Chondrocyte (in vitro differentiated cells): ENCODE measurements at places on chromosomes 13 and 19. TPM values are rescaled to one million over a fixed set of nuclear protein-coding genes. Genes with fewer than 3 reads are reported as not detected.
A peak's percentile ranks its signal among the peaks of the same experiment; 100 is the strongest.

The SULT2B1 gene
- total RNA-seq: 0.22 TPM in 1 of 3 replicates, not detected in the others

The PARP4 gene
- total RNA-seq: 35.7 to 44.9 TPM (median 35.8 TPM) in 3 replicates

DNA sequence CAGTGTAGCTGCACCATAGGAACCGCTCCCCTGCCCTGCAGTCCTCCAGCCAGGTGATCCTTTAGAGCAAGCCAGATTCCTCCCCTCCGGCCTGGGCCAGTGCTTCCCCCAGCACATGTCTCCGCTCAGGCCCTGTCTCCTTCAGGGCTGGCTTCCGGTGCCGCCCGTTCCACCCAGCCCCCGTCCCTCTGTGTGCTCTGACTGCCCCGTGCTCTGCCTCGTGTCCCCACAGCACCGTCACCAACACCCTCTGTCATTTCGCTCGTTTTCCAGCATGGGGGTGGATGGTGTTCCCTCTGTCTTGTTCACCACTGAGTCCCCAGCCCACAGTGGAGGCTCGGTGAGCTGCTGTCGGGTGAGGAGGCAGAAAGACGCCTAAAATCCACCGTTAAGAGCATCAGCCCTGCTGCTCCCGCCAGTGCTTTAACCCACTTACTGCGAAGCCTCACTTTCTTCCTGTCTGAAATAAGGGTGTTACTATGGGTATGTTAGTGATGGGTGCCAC lies 54.5 kb downstream of the TSSK6 start:
- H3K4me3 ChIP-seq: peak overlapping the region; percentile 29
- H3K27ac ChIP-seq: peak overlapping the region; percentile 94
- no peaks in the 10 kb centered on the region for H3K27me3 ChIP-seq
- DNase-seq: peak; percentile 59
- peaks cover 72% of the 10 kb centered on the region for H3K4me1 ChIP-seq

DNA sequence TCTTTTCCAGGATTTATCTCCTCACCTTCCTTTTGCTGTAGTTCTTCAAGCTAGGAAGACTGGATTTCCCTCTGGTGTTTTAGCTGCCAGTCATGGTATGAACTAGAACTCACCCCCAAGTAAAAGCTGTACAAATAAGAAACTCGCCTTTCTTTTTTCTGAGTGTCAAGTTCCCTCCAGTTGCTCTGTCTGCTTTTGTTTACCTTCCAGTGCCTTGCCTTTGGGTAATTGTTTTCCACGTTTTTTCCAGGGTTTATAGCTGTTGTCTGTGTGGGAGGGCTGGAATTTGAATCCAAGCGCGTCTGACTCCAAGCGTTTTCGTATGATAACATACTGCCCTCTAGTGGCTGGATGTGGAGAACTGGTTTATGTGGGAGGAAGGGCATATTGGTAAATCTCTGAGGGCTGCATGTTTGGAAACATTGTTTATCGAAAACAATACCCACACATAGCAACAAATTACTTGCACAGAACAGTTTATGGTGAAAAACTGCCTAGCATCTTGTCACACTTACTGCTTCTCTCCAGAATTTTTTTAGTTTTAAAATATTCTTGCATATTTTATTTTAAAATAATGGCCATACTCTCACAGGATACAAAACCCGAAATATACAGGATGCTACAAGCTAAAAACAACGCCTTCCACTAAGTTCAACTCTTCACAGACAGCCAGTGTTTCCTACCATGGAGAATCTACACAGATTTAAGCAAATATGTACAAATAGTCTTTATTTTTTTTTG lies 19.2 kb downstream of the RCN3 start:
- peaks cover 4% of the 10 kb centered on the region for H3K4me1 ChIP-seq
- DNase-seq: no peak
- peak overlapping the region; percentile 77 for H3K27ac ChIP-seq
- H3K4me3 ChIP-seq: no peak overlapping the region

DNA sequence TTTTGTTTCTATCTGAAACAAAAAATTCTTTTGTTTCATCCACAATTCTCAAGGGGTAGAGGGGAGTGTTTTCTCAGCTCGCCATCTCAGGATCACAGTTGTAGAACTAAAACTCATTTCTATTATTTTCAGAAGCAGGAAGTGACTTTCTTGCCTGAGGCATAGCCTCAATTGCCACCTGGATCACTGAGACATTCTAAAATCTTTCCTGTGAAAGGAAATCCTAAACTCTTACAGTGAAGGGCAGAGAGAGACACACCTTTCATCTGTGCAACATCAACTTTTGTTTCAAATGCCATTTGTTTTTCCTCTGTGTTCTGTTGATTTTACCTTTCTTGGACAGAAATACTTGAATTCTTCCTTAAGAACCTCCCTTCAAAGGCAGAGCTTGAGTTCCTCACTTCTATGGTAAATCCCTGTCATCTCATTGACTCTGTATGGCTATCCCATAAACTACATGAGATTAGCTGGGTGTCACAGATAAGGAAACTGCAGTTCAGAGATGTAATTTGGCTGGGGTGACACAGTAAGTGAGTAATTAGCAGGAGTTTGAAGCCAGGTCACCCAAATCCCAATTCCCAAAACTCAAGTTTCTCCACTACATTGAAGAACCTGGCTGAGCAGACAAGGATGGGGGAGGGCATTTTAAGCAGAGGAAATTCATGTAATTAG lies 224.4 kb upstream of the HTR2A start:
- no peak overlapping the region for H3K4me3 ChIP-seq
- H3K27me3 ChIP-seq: no peaks in the 10 kb centered on the region
- H3K4me1 ChIP-seq: peaks cover 7% of the 10 kb centered on the region
- no peak for DNase-seq
- no peaks in the 10 kb centered on the region for H3K36me3 ChIP-seq
- no peak overlapping the region for H3K27ac ChIP-seq

GRCh38 chr13:109255141-109255856 lies 531.1 kb downstream of the IRS2 start:
- no peak overlapping the region for H3K4me3 ChIP-seq
- DNase-seq: no peak
- peak overlapping the region; percentile 42 for H3K27ac ChIP-seq
- no peaks in the 10 kb centered on the region for H3K36me3 ChIP-seq
- H3K4me1 ChIP-seq: peaks cover 52% of the 10 kb centered on the region
- H3K27me3 ChIP-seq: no peaks in the 10 kb centered on the region

DNA sequence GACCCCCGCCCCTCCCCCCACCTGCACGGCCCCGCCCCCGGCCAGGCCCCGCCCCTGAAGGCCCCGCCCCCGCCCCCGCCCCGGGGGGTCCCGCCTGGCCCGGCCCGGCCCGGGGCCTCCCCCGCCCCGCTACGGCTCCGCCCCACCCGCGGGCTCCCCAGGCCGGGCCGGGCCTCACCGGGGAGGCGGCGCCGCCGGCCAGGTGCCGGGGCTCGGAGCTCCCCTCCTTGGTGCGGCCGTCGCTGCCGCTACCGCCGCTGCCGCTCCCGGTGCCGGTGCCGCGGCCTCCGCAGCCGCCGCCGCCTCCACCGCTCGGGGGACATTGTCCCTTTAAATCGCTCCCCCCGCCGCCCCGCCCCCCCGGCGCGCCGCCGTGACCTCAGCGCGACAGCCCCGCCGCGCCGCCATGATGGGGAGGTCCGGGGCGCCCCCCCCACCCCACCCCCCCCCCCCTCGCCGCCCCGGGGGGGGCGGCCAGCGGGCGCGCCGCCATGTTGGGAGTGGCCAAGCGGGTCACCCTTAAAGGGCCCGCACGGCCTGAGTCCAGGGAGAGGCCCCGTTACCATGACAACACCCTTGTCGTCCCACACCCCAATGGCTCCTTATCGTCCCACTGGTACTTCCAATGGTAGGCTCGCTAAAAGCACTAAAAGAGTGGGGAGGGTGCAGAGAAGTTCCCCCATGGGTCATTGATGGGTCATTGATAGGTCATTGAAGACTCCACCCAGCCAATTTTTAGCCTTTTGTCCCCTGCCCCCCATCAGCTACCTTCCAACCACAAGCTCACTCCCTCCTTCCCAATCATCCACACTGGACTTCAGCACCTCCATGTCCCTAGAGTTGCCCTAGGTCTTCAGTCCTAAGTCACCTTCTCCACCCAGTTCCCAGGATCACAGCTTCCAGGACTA lies at the start of gene WIZ:
Gene WIZ, minus strand, starts transcription at position 337 of the 908 bp plus-strand sequence. CDS start 1,649 bp downstream, outside the sequence.
- DNase-seq: no peak
- H3K27ac ChIP-seq: peak within 1 kb of the TSS; percentile 78
- H3K4me1 ChIP-seq: peaks cover 20% of the 10 kb centered on the region
- H3K4me3 ChIP-seq: peak within 1 kb of the TSS; percentile 69
- no peaks in the 10 kb centered on the region for H3K36me3 ChIP-seq

- H3K4me1 ChIP-seq: peaks cover 1% of the 10 kb centered on the region
- H3K36me3 ChIP-seq: peaks cover 7% of the 10 kb centered on the region
- H3K27ac ChIP-seq: no peak overlapping the region
- peaks cover 9% of the 10 kb centered on the region for H3K27me3 ChIP-seq
Measured at GRCh38 chr13:42569576-42570344, 4.2 kb upstream of the TNFSF11 start.

- no peaks in the 10 kb centered on the region for H3K36me3 ChIP-seq
- peak; percentile 86 for DNase-seq
- no peaks in the 10 kb centered on the region for H3K4me1 ChIP-seq
- H3K4me3 ChIP-seq: no peak overlapping the region
- H3K27ac ChIP-seq: no peak overlapping the region
Measured at GRCh38 chr13:111521030-111521429, 200.6 kb downstream of the TEX29 start.

The C13orf42 gene
- total RNA-seq: not detected in 3 replicates

DNA sequence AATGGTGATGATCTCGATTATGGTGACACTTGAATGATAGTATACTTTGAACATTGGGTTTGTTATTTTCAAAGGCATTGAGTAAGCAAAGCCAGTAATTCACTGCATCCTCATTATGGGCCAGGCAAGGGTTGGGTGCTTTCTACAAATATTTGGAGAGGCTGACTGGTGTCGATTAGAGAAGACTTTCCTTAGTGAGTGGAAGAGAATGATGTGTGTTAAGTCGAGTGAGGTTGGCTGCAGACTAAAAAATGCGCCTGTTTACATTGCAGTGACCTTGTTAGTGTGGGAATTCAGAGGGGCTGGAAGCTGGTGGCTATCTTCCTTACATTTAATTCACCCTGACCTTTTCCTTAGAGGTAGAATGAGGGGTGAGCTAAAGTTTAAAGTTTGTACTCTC lies 22.4 kb upstream of the RNF113B start:
- H3K27me3 ChIP-seq: no peaks in the 10 kb centered on the region
- no peak for DNase-seq
- no peak overlapping the region for H3K4me3 ChIP-seq
- H3K4me1 ChIP-seq: peaks cover 79% of the 10 kb centered on the region
- no peak overlapping the region for H3K27ac ChIP-seq
- H3K36me3 ChIP-seq: peaks cover 8% of the 10 kb centered on the region

DNA sequence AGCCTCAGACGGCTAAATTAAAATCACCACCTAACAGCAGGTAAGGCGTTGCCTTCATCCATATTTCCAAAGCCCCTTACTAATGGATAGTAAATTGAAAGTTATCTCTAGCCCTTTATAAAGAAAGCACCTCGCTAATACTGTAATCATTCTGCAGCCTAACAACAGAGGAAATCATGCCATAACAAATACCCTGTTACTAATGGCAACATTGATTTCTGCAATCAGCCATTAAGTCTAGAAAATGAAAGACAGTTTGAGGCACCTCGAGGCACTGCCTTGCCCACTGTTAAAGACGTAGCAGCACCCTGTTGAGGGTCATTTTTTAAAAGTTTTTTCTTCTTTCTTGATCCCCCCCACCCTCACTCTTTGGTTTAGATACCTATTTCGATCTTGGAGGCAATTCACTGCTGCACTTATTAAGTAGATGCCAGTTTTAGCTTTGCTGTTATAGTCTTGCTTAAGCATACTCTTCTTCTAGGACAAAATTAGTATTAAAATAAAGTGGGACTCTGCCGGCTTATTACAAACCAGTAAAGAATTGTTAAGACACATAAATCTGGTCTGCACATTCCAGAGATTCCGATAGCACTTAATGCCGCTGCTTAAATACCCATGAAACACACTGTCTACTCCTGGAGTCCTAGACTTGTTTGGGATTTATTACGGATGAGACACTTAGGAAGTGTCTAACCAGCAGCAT lies 74.8 kb downstream of the ZNF536 start:
- no peaks in the 10 kb centered on the region for H3K36me3 ChIP-seq

DNA sequence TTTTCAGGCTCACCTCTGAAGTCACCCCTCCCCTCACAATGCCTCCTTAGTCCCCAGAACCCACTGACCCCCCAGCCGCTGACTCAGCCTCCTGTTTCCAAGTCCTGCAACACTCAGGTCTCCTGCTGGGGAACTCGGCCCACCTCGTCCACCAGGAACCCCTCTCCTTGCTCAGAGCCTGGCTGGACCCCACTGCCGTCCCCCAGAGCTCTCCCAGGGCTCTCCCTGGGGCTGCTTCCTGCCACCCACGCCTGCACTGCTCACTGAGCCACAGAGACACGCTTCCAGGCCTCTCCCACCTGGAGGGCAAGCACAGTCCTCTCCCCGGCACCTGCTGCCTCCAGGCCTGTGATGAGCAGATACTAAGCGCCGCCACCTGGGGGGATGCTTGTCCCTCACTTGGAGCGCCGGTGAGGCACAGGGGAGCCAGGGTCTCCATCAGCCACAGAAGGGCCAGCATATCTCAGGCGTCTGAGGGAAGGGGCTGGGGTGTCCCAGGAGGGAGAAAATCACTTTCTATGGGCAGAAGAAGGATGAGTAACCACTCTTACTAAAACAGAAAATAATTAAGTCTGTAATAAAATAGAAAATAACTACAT lies 53.8 kb downstream of the KLF2 start:
- no peak for DNase-seq
- H3K4me3 ChIP-seq: no peak overlapping the region
- H3K36me3 ChIP-seq: peaks cover 14% of the 10 kb centered on the region
- no peaks in the 10 kb centered on the region for H3K27me3 ChIP-seq

The PSG4 gene
- 0.60 TPM in 1 of 3 replicates, not detected in the others for total RNA-seq

The HMG20B gene
- total RNA-seq: 60.9 to 69.3 TPM (median 68.2 TPM) in 3 replicates

DNA sequence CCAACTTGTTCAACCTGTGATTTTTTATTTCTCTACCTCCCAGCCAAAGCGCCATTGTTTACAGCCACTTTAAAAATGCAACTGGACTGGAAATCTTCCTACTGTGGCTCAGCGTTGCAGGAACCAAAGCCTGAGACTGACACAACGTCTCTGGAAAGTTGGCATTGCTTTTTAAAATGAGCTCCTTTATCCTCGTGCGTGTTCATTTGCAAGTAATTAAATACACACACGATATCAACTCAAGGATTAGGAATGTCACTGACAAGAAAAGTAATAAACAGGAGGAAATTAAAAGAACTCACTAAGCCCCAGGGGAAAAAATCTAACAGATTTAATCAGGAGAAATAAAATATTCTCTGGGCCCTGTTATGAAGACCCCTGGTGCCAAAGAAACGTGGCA lies 184.6 kb upstream of the IRS2 start:
- H3K4me3 ChIP-seq: no peak overlapping the region
- no peak overlapping the region for H3K27ac ChIP-seq
- no peak for DNase-seq
- peaks cover under 1% of the 10 kb centered on the region for H3K4me1 ChIP-seq

DNA sequence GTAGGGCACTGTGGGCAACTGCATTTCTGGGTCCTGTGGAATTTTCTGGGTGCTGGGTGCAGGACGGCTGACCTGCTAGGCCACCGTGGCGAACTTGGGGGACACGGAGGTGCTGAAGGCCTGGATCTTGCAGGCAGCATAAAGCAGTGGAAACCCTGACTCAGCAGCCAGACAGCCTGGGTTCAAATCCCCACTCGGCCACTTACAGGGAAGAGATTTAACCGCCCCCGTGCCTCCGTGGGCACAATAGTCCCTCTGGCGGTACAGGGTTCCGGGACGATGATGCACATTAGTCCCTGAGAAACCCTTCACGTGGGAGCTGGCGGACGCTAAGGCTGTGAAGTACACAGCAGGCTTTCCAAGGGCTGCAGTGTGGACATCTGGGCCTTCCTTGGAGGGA lies 3.0 kb downstream of the FAM83E start:
- peaks cover 10% of the 10 kb centered on the region for H3K36me3 ChIP-seq
- no peak for DNase-seq
- peaks cover 8% of the 10 kb centered on the region for H3K4me1 ChIP-seq
- no peak overlapping the region for H3K27ac ChIP-seq
- H3K4me3 ChIP-seq: no peak overlapping the region
